ENCODE measurements at places on chromosomes 5 and 9.
A peak's percentile ranks its signal among the peaks of the same experiment; 100 is the strongest.

DNA sequence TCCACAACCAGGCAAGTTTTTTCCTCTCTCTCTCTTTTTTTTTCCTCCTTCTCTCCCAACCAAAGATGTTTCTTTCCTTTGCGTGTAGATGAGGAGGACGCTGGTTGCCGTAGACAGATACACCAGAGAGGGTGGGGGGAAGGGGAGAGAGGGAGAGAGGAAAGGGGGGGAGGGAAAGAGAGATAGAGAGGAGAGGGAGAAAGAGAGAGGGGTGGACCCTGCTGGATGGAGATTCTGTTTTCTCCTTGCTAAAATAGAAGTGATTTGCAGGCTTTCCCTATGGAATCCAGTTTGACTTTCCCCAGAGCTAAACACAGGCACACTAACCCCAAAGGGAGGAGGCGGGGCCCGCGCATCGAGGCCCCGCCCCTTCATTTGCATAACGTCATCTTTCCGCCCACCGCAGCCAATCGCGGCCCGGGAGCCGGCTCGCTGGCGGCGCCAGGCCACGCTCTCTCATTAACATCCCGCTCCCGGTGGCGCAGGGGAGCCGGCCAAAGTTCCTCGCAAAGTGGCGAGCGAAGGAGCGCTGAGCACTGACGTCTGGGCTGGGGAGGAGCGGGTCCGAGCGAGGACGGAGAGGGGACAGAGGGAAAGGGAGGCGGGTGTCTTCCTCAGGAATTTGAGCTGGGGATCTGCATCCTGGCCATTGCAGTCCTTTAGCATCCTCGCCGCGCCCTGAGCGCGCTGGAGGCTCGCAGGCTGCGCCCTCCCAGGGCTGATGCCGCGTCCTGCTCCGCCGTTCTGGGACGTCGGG lies 487 bp upstream of the EBF1 start:
- peak; percentile 98 for DNase-seq

DNA sequence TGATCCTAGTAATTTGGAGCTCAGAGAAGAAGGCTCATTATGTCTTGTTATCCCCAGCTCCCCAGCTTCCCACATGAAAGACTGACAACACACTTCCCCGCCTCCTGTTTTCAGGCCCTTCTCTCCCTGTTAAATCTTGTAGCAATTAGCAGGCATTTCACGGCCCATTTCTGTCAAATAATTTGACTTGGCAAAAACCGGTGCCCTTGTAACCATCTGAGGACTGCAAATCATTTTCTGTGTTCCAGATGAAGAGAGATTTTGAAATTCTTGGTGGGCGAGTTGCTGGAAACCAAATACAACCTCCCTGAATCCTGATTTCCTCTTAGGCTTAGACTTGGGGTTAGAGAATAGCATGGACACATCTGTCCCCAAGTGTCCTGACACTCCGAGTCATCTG lies 109.7 kb downstream of the MSX2 start:
- DNase-seq: no peak

DNA sequence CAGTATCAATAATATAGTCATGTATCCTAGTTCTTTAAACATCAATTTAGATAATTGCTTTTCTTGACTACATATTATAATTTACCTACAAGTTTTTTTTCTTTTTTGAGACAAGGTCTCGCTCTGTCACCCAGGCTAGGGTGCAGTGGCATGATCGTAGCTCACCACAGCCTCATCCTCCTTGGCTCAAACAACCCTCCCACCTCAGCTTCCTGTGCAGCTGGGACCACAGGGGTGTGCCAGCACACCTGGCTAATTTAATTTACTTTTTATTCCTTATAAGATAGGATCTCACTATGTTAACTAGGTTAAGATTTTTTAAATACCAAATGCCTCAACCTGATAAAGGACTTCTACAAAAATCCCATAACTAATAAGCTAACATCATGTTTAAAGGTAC lies 21.1 kb downstream of the UIMC1 start:
- no peak for DNase-seq

DNA sequence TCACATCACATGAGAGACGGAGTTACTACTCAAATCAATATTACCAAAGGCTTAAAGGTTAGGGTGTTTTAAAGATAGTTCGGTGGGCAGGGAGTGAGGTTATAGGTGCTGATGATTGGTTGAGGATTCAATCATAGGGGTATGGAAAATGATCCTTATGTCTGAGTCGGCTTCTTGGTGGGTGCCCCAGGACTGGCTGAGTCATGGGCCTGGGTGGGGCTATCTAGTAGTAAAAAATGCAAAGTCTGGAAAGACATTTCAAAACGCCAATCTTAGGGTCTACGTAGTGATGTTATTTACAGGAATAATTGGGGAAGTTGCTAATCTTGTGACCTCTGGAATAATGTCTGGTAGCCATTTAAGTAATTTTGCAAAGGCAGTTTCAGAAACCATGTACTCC lies 15.2 kb upstream of the SPIN1 start:
- no peak for DNase-seq

- no peak for DNase-seq
Observed at GRCh38 chr5:156481741-156482140, 154.8 kb downstream of the SGCD start.

DNA sequence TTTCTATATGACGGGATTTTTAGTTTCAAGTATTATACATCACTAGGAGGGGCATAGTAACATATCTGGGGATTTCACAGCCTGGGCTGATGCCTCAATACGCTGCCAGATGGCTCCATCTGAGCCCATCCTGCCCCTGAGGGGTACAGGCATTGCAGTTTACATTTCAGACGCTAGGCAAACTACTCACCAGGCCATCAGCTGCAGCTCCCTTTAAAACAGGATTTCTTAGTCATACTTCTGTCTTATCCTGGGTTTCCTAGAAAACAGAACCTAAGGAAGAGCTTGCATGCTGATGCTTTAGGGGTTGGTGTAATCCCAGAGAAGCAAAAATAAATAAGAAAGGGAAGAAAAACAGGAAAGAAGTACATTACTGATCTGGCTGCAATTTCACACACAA lies 372.8 kb upstream of the PIK3R1 start:
- DNase-seq: no peak

- no peak for DNase-seq
Observed at GRCh38 chr9:134928436-134929192, 10.9 kb upstream of the FCN1 start.

DNA sequence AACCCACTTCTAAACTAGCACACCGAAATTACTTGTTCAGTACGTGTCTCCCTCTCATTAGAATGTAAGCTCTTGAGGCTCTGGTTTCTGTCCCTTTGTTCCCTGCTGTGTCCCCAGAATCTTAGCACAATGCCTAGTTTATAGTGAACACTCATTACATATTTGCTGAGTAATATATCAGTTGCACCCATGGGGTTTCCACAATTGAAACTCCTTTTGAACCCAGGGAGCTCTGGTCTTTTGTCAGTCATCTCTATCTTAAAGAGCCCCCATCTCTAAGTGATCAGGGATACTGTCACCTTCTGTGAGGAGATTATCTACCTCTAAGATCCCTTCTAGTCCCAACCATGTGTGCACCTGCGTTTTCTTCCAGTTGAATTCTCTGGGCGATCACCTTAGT lies 12.8 kb downstream of the CAMK4 start:
- DNase-seq: no peak

DNA sequence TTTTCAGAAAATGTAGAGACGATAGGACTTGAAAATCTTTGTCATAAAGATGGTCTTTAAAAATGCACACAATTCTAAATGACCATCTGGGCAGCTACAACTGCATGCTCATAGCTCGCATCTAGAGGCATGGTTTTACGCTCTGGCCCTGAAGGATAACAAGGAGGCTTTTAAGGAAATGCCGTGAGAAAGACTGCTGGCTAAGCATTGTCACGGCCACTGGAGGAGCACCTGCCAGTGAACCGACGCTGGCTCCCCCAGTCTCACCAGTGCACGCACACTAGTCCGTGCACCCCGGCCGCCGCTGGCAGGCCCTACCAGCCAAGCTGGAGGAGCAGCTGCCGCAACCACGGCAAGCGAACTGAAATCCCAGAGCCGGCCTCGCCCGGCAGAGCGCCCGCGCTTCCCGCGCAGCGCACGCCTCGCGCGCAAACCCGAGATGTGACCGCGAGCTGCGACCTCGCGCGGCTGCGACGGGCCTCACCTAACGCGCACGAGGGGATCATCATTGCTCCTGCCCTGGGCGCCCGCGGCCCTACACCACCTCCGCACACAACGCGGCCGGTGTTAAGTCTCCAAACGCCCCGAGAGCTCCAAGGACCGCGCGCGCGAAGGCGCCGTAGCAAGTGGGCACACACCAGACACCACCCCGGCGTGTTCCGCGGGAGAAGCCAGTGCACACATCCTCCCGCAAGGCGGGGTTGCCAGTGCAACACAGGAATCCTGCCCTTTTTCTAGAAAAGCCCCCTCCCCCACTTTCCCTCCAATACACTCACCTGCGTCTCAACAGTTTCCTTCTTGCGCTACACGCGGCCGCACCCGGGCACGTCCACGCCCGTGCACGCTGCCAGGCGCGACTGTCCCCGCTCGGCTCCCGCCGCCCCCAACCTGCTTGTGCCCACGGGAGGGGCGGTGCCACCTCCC lies 5.3 kb downstream of the ELAVL2 start:
- DNase-seq: peak; percentile 53

GRCh38 chr5:1409381-1410110 lies 35.7 kb downstream of the SLC6A3 start:
- DNase-seq: no peak

- no peak for DNase-seq
Observed at GRCh38 chr5:60977956-60978737, 33.1 kb downstream of the NDUFAF2 start.

GRCh38 chr9:35993976-35994720 lies 36.2 kb upstream of the OR2S2 start:
- no peak for DNase-seq

DNA sequence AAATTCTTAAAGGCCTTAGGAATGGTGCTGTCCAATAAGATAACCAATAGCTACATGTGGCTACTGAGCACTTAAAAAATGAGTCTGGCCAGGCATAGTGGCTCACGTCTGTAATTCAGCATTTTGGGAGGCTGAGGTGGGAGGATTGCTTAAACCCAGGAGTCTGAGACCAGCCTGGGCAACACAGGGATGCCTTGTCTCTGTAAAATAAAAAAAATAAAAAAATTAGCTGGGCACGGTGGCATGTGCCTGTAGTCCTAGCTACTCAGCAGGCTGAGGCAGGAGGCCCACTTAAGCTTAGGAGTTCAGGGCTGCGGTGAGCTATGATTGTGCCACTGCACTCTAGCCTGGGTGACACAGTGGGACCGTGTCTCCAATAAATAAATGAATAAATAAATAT lies 1.3 kb upstream of the SLC22A5 start:
- DNase-seq: no peak

DNA sequence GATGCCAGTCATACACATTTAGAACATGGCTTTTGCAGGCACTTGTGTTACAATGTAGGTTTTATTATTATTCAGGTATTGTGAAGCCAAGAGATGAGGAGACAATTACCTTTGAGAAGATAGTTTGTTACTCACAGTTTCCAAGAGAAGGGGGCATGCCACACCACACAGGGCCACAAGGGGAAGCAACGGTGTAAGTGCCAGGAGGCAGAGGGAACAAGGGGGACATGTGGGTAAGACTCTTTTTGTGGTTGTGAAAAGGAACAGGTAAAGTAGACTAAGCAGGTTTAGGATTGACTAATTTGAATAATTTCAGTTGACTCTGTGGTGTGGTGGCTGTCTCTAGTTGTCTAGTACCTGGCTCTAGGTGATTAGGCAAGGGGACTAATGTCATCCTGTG lies 191.2 kb downstream of the TRPM6 start:
- DNase-seq: no peak

DNA sequence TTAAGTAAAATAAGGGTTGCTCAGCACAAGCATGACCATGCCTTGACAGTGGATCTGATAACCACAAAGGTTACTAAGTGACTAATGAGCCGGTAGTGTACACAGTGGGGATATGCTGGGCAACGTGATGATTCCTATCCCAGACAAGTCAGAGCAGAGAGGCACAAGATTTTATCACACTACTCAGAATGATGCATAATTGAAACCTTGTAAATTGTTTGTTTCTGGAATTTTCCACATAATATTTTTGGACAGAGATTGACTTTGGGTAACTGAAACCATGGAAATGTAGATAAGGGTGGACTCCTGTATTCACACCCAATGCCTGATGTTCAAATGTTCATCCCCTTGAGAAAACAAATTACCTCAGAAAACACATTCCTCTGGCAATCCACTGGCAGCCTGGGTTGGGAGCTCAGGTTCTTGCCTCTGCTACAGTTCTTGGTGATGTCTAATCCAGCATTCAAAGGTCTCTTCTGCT lies 16.2 kb upstream of the ERAP1 start:
- no peak for DNase-seq

DNA sequence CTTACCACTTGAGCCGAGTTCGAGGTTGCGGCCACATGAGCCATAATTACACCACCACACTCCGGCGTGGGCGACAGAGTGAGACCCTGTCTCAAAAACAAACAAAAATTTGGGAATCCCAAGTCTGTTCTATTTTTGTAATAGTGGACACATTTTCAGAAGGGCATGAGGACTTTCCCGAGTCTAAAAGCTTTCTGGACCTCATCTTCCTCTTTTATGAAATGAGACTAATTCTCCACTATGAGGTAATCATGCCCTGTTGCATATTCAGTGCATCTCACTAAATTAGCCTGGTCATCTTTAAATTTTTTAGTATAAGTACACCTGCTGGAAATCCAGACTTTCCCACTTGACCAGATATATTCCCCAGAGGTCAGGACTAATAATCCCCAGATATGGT lies 55.7 kb downstream of the GGTA1 start:
- no peak for DNase-seq

GRCh38 chr5:132667761-132668705 lies 5.8 kb upstream of the IL4 start:
- DNase-seq: no peak

DNA sequence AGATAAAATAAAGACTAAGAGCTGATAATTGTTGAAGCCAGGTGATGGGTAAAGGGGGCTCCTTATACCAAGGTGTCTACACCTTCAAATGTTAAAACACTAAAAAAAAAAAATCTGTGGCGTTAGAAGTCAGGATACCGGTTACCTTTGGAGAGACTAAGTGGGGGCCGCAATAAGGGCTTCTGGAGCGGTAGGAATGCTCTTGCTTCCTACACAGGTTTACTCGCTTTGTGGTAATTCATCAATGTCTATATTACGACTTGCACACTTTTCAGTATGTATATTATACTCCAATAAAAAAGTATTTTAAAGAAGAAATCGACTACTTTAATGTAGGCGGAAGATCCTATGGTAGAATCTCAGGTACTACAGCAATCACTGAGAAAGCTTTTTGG lies 12.5 kb downstream of the MRPS27 start:
- no peak for DNase-seq

GRCh38 chr9:91727316-91727861 lies 222.6 kb downstream of the ROR2 start:
- no peak for DNase-seq

- no peak for DNase-seq
Observed at GRCh38 chr9:134174073-134174449, 9.7 kb upstream of the RNU6ATAC start.

GRCh38 chr5:100691548-100691947 lies 156.4 kb downstream of the FAM174A start:
- no peak for DNase-seq

DNA sequence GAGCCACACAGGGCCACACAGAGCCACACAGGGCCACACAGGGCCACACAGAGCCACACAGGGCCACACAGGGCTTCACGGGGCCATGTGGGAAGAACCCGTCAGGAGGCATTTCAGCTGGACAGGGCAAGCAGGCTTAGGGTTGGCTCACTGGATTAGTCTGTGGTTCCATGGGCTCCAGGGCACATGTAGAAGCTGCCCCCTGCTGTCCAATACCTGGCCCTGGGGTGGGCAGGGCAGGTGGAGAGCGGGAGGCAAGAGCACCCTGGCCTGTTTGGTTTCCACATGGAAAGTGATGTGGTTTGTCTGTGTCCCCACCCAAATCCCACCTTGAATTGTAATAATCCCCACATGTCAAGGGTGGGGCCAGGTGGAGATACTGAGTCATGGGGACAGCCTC lies 16.4 kb upstream of the LPCAT1 start:
- DNase-seq: peak; percentile 40

Measured in right forelimb (tissue), 1 donor.